Hematopoietic multipotent progenitor cell treated with erythropoietin and hydrocortisone succinate and interleukin-3 and kit ligand, for 4 days (in vitro differentiated cells): ENCODE measurements at places on chromosomes 4 and X.

DNA sequence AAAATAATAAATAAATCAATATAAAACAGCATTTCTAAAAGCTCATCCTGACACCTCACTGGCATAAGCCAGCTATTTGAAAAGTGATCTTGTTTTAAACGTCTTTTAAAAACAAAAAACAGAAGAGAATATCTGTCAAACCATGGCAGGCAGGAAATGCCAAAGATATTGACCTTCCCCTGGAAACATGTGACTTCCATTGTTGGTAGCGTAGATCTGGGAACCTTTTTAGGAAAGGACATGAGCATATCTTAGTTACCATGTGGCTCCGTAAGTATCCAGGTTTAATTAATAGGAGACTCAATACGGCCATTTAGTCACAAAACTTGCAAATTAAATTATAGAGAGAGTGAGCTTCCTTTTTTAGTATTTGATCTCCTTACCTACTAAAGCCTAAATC is 83.0 kb upstream of the KLHL4 start:
- no peak for DNase-seq

DNA sequence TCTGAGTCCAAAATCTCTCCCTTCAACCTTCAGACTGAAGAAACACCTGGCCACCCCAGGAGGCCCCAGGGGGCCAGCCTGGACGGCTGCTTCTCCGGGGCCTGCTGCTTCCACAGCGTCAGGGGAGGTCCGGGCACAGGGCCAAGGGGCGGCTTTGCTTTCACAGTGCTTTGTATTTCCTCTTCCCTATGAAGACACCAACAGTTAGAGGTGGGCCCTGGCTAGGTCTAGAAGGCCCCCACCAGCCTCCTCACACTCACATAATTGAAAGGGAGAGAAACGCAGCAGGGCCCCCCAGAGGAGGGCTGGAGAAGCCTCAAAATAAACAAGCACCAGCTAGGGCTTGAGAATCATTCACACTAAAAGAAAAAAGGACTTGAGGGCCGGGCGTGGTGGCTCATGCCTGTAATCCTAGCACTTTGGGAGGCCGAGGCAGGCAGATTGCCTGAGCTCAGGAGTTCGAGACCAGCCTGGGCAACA is 17.8 kb downstream of the SCD5 start:
- DNase-seq: peak; percentile 90

DNA sequence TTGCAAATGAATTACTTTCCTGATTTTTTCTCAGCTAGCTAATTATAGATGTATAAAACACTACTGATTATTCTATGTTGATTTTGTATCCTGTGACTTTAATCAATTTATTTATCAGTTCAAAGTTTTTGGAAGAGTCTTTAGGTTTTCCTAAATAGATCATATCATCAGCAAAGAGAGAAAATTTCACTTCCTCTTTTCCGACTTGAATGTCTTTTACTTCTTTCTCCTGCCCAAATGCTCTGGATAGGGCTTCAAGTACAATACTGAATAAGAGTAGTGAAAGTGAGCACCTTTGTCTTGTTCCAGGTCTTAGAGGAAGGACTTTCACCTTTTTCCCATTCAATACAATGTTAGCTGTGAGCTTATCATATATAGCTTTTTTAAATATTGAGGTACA is 417.9 kb downstream of the PDGFC start:
- no peak for DNase-seq

GRCh38 chr4:142467088-142467487 is 379.0 kb downstream of the INPP4B start:
- peak; percentile 57 for DNase-seq

- DNase-seq: no peak
These were observed 2.5 kb upstream of the TMEM154 start for GRCh38 chr4:152682143-152682941.

GRCh38 chr4:159390648-159391047 is 287.8 kb downstream of the RAPGEF2 start:
- DNase-seq: peak; percentile 56

DNA sequence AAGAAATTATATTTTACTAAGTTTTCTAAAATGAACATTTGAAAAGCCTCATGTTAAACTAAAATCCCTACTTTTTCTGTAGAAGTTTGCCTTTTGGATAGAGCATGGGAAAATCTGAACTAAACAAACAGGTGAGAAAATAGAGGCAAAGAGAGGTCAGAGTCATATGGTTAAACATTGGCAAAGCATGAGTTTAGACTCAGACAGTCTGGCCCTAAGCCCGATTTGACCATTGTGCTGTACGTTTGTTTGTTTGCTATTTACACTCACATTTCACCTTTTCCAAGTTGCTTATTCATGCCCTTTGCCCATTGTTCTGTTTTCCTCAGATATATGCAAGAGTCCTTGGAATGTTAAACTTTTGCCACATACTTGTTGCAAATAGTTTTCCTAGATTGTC is 85.4 kb downstream of the TIGD2 start:
- DNase-seq: no peak

DNA sequence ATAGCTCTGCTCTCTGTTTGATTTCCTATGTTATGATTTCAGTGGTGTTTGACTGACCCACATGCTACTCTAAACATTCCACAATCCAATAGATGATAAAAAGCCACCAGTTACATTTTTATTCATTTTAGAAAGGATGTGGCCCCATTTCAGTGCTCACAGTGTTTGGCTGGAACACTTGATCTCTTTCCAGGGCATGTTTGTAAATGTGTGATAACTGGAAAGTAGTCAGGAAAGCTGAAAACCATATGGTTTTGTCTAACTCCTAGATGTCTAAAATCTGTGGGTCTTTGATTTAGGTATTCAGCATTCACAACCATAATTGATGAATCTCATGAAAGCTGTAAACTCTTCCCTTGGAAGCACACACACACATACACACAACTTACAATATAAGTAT is 904.9 kb upstream of the AGA start:
- DNase-seq: no peak

DNA sequence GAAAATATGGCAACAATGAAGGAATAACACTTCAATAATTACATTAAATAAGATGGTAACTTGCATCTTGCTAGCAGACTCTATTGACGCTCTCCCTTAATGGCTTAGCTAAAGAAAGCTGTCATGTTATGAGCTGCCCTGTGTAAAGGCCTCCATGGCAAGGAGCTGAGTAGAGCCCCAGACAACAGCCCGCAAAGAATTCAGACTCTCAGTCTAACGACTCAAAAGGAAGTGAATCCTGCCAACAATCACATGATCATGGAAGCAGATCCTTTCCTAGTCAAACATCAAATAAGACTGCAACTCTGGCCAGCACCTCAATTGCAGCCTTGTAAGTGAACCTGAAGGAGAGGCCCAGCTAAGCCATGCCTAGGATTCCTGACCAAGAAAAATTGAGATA is 157.6 kb downstream of the MAB21L2 start:
- DNase-seq: no peak

GRCh38 chrX:30219372-30219771 is 4.0 kb downstream of the MAGEB2 start:
- no peak for DNase-seq

- peak; percentile 33 for DNase-seq
These were observed 110.1 kb upstream of the VEGFC start for GRCh38 chr4:176902710-176903323.

GRCh38 chr4:36214735-36215485 is 29.4 kb downstream of the ARAP2 start:
- no peak for DNase-seq

DNA sequence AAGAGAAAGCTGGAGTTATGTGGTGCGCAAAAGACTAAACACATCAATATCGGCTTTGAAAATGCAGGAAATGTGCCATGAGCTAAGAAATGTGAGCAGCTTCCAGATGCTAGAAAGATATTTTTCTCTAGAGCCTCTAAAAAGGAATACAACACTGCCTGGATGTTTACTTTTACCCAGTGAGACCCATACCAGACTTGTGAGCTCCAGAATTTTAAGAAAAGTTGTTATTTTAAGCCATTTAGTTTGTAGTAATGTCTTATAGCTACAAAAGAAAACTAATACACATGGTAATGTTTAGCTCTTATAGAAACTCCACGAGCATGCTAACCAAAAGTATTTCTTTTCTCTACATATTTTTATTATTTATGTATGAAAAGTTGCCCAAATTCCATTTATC is 1389.4 kb downstream of the C4orf33 start:
- DNase-seq: no peak

GRCh38 chrX:66000628-66001272 is 39.1 kb downstream of the VSIG4 start:
- no peak for DNase-seq

DNA sequence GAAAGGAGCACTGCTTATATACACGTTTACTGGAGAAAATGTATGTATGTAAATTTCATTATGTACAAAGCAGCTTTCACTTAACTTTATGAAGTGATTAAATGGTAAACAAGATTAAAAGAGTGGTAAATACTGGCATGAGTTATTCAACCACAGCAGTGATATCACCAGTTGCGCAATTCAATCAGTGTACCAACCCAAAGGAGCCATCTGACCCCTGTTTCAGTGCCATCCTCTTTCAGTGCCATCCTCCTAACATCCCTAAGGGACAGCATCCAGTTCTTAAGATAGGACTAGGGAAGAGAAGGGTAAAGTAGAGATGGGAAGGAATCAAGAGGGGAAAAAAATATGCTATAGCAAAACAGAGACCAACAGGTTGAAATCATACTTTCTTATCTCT is 16.2 kb downstream of the HPF1 start:
- peak; percentile 25 for DNase-seq

DNA sequence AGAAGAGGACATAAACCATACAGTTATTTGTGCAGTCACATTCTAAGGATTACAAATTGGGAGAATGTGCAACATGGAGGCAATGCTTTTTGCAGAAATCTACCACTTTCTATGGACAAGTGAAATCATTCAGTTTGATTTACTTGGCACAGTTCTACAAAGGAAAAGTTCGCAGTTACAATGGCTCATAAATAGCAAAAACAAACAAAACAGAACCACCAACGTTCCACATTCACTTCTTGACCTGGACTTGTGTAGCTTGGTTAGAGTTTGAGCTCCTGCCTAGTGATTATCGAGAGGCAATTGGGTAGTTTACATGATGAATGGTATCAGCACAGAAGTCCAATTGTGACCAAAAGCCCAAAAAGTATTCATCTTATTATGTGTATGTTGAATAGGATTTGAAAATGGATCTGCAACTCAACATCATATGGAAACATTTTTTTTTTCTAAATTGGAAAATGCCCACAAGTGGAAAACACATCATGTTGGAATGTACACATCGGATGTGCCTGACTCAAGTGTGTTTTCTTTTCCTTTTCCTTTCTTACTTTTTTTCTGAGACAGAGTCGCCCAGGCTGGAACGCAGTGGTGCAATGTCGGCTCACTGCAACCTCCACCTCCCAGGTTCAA is 123.8 kb downstream of the LUZP4 start:
- DNase-seq: no peak

- peak; percentile 30 for DNase-seq
These were observed 77.8 kb downstream of the LRP2BP start for GRCh38 chr4:185317880-185318279.

GRCh38 chrX:74262452-74263209 is 41.3 kb upstream of the ZCCHC13 start:
- no peak for DNase-seq

DNA sequence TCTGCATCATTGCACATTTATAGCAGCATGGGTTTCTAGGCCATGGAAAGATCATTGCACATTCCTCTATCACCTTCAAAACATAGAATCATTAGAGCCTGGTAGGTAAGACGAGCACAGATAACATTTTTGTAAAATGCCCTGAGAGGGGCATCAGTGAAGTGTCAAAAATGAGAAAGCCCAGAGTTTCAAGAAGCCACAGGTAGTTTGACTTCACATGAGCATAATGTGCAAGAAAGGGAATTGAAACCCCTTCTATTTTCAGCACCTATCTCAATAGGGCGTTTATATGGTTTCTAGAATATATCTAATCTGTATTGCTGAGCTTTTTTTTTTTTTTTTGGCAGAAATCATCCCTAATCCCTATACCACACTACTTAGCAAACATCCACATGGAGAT is 2441.7 kb downstream of the ARAP2 start:
- DNase-seq: no peak

DNA sequence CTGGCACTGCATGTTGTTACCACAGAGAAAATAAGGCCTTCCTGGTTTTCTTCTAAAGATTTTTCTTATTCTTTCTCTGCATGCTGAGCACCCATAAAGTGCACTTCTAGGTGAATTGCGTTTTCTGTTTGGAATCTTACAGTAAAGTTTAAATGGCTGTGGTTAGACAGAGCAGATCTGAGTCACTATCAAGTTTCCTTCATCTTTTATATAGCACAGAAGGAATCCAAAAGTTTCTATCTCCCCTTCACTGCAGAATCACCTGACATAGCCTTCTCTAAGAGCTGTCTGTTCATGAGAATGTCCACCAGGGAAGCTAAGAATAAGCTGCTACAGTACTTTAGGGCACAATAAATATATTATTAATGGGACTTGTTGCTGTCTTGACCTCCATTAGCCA is 455.5 kb upstream of the FAM241A start:
- no peak for DNase-seq

DNA sequence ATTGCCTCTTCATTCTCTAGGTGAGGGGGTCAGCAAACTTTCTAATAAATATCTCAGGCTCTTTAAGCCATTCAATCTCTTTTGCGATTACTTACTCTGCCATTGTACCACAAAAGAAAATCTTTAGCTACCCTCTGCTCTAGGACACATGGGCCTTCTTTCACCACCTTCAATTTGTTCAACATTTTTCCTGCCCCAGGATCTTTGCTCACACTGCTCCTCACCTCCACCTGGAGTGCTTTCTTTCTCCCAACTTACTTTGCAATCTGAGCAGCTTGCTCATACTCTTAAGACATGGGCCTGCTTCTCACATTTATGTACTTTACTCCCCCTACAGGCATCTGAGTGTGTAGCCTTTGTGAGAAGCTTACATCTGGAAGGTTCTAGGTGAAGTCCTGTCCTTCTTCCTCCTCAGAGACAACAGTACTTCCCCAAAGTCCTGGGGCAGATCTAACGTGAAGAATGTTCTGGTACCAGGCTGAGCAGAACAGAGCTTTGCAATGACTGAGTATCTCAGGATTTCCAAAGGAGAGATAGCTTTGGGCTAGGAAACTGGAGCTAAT is 55.0 kb upstream of the PRDM5 start:
- peak; percentile 74 for DNase-seq

GRCh38 chr4:140689623-140690022 is 66.6 kb downstream of the TBC1D9 start:
- no peak for DNase-seq

DNA sequence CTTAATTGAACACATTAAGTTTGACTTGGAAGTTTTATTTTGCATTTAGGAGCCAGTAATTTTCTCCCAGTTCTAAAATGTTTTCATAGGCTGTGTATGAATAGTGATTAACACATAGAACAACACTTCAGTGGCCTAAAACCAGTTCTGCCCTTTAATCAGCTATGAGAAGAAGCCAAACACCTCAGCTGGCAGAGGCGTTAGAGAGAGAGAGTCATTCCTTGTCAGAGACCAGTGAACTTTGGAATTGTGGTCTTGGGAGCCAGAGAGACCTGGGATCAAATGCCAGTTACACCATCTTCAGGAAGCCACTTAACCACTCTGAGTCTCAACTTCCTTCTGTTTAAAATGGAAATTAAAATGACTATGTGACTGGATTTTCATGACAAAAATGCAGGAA is 39.3 kb upstream of the PRPS2 start:
- DNase-seq: no peak

GRCh38 chrX:16868920-16869319 is 1.2 kb downstream of the RBBP7 start:
- DNase-seq: no peak

- DNase-seq: peak; percentile 30
These were observed 1.9 kb downstream of the FGG start for GRCh38 chr4:154610582-154610981.

- peak; percentile 74 for DNase-seq
These were observed 127.2 kb downstream of the FBXW7 start for GRCh38 chr4:152408514-152409327.
